ENCODE measurements at places on chromosomes 5 and 9. TPM values are rescaled to one million over a fixed set of nuclear protein-coding genes. Genes with fewer than 3 reads are reported as not detected.

GRCh38 chr9:26375448-26375847 is 517.2 kb downstream of the CAAP1 start:
- no peak for DNase-seq

Gene FOXI1
- total RNA-seq: not detected

GRCh38 chr9:83280268-83280667 is 217.3 kb upstream of the RASEF start:
- DNase-seq: peak; percentile 68

DNA sequence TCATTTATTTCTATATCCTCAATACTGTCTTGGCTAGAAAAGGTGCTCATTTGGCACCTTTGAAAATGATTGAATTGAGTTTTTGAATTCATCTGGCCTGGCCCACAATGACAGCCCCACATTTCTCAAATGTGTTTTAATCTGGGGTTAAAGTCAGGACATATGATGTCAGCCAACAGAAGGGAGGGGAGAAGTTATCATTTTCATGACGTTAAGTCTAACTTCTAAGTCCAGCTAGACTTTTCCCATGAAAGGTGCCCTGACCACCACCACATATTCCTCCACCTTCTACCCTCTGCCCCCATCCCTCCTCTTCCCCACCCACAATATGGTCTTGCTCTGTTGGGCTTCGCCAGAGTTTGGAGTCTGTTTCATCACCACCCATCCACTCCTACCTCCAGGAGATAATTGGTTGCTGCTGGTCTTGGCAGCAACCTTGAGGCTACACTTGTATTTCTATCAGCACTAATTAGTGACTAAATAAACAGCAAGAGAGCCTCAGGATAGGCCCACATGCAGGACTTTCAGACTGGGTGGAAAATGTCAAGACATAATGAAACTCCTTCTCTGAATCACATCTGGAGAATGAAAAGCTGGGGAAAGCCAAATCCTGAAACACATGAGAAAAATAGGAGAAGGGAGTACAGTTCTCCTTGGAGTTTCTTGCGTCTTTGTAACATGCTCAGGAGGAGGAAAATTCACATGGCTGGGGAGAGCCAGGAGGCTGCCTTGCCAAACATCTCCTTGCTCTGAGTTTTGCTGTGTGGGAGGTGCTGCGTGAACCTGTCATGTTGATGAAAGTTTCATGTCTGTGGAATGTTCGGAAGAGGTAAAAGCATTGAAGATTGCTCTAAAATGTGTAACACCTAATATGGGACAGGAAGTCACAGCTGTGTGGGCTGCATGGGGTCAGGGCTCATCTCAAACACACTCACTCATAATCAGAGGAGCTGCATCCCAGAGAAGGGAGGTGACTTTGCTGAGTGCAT is 544.7 kb upstream of the KLF4 start:
- DNase-seq: peak; percentile 19

- DNase-seq: no peak
Observed at GRCh38 chr9:137429546-137429890, 6.3 kb downstream of the NOXA1 start.

GRCh38 chr9:109403766-109404320 is 83.0 kb upstream of the EPB41L4B start:
- DNase-seq: peak; percentile 1

GRCh38 chr9:71859939-71860338 is 51.1 kb downstream of the ABHD17B start:
- no peak for DNase-seq

DNA sequence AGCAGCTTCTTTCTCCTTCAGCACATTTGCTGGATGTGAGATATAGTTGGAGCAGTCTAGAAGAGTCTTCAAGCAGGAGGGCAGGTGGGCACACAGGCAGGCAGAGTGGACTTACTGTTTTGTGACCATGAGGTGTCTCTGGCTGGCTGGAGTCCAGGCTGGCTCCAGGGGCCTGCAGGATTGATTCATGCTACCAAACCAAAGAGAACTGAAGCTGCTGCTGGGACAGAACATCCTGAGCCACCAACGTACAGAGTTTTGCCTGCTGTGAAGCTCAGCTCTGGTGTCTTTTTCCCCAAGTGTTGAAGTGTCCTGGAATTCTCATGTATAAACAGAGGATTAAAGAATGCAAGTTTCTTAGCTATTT is 45.7 kb downstream of the CYSTM1 start:
- no peak for DNase-seq

DNA sequence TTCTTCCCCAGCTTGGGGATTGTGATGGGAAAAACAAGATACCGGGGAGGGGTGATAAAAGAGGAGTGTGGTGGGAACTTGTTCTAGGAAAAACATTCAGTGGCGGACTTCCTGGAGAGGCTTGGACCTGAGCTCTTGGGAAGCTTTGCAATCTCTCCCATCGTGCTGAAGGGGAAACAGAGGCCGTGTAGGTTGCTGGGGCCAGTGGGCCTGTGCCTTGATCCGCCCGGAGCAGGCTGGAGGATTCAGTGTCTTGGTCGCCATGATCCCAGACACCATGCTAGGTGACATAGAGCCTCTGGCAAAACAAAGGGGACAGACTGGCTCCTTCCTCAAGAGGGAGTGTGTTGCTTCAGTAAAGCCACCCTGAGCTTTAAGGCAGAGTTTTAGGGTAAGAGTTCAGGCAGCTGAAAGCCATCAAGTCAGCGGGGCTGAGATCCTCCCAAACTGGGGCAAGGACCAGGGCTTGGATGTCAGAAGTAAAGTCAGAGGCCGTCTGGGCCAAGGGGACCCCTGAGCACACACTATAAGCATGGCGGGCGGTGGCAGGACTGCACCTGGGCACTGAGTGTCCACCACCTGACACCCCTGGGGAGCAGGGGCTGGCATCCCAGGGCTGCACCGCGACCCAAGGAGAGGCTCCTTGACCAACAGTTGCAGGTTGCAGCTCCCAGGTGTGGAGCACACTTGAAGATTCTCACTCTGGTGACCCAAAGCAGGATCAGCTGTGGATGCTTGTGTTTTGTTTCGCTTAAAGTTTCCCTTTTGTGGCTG is 44.7 kb downstream of the TRIP13 start:
- DNase-seq: no peak

DNA sequence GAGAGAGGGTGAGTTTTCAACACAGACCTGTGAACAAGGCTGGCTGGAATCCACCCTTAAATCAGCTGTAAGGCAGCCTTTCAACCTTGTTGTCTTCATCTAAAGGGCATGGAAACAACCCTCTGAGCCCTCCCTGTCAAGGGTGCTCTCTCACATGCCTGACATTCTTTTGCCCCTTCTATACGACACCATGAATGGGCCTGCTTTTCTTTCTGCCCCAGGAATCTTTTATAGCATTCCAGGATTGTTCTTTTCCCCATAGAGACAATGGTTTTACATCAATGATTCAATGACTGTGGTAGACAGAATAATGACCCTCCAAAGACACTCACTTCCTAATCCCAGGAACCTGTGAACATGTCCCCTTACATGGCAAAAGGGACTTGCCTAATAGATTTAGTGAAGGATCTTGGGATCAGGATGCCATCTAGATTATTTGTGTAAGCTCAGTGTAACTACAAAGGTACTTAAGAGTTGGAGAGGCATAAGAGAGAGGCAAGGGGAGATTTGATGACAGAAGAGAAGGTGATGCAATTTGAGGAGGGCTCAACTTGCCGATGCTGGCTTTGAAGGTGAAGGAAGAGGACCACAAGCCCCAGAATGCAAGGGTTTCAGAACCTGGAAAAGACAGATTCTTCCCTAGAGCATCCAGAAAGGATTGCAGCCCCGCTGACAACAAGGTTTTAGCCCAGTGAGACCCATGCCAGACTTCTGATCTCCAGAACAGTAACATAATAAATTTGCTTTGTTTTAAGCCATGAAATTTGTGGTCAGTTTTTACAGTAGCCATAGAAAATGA is 29.2 kb upstream of the HMHB1 start:
- no peak for DNase-seq

Gene ADGRD2
- not detected for total RNA-seq

DNA sequence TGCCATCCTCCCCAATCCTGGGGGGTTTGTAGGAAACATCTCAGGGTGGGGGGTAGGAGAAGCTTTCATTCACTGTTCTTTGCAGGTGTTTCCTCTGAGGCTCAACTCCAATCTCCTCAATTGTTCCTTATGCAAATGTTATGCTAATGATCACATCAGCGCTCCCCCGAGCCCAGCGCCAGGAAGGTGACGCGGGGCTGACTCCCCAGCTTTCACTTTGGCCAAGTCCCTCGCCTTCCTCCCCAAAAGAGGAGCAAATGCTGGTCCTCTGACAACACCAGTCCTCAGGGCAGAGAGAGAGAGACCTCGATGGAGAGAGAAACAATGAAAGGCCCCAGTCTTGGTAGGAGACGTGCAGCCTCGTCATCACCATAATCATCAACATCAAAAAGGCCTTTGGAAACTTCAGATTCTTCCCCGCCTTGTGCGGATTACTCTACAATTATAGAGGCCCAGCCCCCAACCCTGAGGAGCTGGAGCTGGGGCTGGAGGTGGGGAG is 39.1 kb downstream of the PCDH1 start:
- no peak for DNase-seq

- no peak for DNase-seq
Observed at GRCh38 chr5:150305095-150305494, 2.4 kb upstream of the ARSI start.
